ENCODE measurements at places on chromosomes 13 and 19.

DNA sequence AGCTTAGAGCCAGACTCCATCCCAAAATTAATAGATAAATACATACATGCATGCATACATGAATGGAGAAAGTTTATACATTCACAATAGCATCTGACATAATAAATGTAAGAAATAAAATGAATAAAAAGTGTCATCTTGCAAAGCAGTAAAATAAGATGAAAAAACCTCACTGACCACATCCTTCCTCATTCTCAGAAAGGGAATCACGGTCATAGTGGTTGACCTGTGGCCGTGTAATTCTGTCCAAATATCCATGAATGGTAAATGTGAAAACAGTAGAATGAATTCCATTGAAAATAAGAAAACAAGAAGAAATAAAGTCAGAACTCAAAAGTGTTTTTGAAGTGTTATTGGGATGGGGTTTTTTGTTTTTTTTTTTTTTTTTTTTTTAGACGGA lies 9.8 kb upstream of the CDC42EP5 start:
- no peak for DNase-seq

DNA sequence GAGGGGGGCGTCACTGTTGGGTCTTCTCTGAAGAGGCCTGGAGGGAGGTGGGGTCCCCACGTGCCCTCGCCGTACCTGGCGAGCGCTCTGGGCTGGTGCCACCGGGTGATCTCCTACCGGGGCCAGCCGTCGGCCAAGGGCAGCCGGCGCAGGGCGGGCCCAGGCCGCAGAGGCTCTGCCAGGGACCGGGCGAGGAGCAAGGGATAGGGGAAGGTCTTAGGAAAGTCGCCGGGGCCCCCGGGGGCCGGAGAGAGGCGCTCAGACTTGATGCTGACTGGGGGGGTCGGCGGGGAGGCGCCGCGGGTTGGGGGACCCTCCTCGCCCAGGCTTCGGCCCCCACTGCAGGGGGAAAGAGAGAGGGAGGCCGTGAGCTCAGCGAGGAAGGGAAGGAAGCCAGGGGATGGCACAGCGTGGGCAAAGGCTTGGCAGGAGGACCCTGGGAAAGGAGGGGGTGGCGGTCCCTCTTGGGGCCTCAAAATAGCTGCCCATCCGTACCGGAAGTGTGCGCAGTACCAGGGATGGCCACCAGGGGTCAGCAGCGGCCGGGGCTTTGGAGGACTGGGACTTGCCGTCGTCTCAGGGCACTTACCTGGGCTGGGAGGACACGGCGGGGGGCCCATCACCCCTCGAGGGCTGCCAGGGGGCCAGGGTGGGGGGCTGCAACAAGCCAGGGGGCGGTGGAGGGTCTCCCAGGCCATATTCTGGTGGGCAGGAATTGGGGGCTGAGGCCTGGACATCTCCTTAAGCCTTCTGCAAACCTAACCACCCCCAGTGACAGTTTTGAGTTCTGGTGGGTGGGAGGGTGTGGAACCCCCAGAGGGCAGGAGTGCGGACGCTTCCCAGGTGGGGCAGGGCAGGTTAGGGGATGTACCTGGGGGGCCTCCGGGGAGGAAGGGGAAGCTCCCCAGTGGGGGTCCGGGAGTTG lies 7.7 kb upstream of the TMEM161A start:
- DNase-seq = peak; percentile 89

DNA sequence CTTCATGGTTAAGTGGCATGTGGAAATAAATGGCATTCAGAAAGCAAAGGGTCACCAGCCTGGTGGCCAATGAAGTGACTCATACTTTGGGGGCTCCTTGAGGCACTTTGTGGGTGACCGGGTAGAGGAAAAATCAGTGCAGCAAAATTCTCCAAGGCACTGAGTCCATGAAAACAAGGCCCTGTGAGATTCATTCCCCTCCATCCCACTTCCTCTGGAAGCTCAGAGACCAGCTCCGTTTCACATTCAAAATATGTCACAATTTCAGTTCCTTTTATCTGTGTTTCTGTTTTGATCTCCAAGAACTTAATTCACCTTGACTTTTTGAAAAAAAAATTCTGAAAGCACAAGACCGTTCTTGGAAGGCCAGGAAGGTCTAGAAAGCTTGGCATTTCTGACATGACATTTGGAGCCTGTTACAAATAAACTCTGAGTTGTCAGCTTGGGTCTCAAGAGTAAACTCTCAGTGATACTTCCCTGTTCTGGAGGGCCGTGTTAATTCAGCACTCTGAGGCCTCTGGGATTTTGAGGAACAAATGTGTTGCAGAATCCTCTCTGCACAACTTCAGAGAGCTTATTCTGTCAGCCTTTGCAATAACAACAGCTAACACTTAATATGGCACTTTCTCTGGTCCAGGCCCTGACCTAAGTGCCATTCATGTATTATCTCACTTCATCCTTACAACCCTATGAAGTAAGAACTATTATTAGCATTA lies 6.8 kb downstream of the CYSLTR2 start:
- no peak for DNase-seq

DNA sequence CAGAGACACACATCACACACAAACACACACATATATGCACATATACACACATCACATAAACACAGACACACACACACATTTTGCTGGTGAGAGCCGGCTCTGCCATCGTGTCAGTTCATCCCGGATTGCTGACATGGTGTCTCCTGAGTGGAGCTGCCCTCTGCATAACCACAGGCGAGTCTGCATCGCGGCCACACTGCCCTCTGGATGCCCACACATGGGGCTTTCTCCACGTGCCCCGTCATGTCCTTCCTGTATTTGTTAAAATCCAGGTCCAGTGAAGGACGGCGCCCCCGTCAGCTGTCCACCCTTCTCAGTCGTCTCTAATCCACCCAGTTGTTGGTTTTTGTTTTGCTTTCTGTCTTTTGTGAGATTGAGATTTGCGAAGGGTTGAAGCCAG lies 52.6 kb upstream of the F7 start:
- DNase-seq = no peak

DNA sequence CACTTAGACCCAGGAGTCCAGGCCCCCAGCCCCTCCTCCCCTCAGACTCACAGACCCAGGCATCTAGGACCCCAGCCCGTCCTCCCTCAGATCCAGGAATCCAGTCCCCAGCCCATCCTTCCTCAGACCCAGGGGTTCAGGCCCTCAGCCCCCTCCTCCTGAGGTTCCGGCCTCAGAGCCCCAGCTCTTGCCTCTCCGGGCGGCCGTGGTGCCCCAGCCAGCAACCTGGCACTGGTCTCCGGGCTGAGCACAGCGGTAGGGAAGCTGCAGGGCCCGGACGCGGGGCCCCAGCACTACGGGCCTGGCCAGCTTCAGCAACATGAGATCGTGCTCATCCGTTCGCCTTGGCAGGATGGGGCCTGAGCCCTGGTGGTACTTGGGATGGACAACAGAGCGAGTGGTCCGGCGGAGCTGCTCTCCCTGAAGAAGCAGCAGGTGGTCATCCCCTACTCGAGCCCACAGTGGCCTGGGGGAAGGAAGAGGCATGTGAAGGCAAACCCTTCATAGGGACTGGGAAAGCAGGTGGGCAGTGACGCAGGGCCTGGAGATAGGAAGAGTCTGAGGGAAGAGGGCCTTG lies 3.7 kb downstream of the KLK10 start:
- DNase-seq = no peak

DNA sequence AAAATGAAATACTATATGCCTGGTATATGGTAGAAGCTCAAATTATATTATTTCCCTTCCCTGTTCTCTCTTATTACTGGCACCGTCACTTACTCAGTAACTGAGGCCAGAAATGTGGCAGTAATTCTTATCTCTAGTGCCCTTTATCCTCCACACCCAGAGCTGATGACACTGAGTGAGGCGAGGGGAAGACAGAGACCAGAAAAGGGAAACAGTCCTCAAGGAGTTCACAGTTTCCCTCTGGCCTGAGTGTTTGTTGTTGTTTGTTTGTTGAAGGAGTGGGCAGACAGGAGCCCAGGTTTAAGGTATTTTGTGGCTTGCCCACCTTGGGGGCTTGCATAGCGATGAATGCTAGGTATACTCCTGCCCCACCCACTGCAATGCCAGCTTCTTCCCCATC lies 101.5 kb upstream of the FNDC3A start:
- no peak for DNase-seq

DNA sequence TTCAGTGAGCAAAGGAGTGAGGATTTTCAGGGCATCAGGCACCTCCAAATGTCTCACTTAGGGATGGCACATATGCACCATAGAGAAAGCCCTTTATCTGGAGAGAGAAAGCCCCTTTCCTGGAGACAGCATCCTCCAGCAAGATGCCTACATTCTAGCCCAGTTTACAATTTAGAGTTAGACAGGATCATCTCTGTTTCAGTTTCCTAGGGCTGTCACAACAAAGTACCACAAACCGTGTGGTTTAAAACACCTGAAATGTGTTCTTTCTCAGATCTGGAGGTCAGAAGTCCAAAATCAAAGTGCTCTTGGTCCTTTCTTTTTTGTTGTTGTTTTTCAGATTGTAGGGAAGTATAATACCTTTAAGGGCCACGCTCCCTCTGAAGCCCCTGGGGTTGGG lies 61.8 kb downstream of the MBNL2 start:
- no peak for DNase-seq

GRCh38 chr13:78993792-78994191 lies 334.8 kb upstream of the OBI1 start:
- DNase-seq = no peak

DNA sequence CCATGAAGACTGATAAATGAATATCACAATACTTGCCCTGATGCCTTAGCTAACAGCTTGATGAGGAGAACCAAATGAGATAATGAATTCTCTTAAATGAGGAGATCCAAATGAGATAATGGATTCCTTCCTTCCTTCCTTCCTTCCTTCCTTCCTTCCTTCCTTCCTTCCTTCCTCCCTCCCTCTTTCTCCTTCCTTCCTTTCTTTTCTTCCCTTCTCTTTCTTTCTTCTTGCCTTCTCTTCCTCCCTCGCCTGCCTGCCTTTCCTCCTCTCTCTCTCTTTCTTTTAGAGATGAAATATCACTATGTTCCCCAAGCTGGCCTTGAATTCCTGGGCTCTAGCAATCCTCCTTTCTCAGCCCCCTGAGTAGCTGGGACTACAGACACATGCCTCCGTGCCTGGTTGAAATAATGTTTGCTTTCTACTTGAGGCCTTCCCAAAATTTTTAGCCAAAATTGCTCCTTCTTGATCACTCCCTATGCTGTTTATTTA lies 4.0 kb upstream of the SLAIN1 start:
- no peak for DNase-seq

DNA sequence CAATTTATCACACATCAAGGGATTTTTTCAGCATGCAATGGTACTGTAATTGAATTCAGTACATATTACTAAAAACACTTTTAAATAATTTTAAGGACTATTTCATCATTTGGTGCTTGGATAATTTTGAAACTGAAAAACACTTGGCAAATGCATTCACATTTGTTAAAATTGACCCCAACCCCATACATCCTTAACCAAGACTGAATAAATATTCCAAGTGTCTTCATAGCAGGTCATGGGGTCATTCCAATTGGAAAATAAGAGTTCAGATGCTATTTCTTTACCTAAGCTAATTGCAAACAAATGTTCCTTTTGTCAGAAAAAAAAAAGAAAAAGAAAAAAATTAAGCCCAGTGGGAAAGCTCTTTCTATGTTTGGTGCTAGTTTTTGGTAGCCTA lies 516.4 kb upstream of the SPRY2 start:
- DNase-seq = no peak

DNA sequence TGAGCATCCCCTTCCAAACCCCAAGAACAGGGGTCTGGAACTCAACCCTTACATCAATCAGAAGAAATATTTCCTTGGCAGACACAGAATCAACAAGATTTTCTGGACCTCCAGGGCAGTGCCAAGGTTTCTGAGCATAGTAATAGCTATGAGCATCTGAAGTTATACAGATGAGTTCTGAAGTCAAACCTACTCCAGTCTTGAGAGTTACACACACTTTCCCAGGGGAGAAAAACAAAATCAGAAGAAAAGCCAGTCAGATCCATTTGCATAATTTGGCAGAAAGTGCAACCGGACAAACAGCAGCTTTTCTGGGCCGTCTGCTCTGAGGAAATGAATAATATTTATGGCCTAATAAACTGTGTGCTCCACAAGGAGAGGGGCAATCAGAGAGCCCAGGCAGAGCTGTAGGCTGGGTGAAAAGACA lies 93.1 kb downstream of the KL start:
- no peak for DNase-seq

- no peak for DNase-seq
Measured at GRCh38 chr13:29721766-29722165, 126.3 kb upstream of the SLC7A1 start.

DNA sequence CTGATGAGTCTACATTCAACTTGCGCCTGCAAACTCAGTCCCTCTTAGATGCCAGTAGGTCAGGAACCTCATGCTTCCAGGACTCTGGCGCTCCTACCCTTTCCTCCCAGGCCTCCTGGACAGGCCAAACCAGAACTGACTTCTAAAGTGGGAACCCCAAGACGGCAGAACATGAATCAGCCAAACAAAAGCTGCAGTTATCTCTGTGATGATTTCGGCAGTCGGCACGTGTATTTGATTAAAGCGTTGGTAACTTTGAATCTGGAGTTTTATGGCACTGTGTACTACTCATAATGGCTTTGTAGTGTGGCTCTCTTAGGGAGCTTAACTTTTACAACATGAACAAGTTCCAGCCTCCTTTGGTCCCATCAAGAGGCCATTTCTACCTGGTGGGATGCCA lies 13.7 kb downstream of the ACTN4 start:
- no peak for DNase-seq

DNA sequence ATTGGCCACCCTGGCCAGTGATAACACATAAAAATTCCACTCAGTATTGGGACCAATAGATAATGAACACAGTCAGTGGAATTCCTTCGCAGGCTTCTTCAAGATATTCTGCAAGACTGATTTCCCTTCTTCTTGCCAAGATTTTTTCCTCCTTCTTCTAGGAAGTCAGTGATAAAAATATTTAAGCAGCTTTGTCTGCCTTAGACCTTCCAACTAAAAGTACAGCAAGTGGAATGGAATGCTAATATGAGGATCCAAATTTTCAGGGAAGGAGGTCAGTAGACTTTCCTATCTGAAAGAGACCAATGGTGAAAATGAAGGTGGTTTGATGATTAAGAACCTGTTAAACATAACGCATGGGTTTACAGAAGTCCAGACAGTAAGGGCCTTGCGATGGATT lies 9.6 kb downstream of the STARD13 start:
- no peak for DNase-seq

DNA sequence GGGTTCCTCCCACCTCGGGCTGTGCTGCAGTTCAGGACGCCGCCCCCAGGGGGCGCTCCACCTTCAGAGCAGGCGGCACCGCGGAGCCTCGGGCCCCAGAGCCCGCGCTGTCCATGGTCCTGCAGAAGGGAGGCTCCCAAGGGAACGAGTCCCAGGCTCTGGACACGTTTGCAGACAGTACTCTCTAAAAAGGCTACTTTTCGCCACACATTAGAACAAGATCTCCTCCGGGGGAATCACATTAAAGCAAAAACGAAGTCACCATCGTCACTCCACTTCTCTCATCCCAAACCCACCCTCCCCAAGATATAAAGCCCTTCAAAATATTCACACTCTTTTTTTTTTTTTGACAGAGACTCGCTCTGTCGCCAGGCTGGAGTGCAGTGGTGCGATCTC lies 4.6 kb upstream of the SIGLEC10 start:
- DNase-seq = peak; percentile 60

Measured in naive thymus-derived CD8-positive, alpha-beta T cell (primary cell).